ENCODE measurements at places on chromosomes 7 and 10. TPM values are rescaled to one million over a fixed set of nuclear protein-coding genes. Genes with fewer than 3 reads are reported as not detected.

GRCh38 chr10:1980459-1980858 is 243.1 kb upstream of the ADARB2 start:
- peaks cover 20% of the 10 kb centered on the region for H3K27me3 ChIP-seq
- no peaks in the 10 kb centered on the region for H3K4me1 ChIP-seq
- DNase-seq: no peak
- no peak overlapping the region for H3K4me3 ChIP-seq
- H3K27ac ChIP-seq: no peak overlapping the region

- H3K4me1 ChIP-seq: no peaks in the 10 kb centered on the region
- H3K27me3 ChIP-seq: peaks cover 3% of the 10 kb centered on the region
- no peak for DNase-seq
- H3K4me3 ChIP-seq: no peak overlapping the region
- no peaks in the 10 kb centered on the region for H3K36me3 ChIP-seq
- no peak overlapping the region for H3K27ac ChIP-seq
These were observed 15.8 kb upstream of the UBE3C start for GRCh38 chr7:157122800-157123495.

DNA sequence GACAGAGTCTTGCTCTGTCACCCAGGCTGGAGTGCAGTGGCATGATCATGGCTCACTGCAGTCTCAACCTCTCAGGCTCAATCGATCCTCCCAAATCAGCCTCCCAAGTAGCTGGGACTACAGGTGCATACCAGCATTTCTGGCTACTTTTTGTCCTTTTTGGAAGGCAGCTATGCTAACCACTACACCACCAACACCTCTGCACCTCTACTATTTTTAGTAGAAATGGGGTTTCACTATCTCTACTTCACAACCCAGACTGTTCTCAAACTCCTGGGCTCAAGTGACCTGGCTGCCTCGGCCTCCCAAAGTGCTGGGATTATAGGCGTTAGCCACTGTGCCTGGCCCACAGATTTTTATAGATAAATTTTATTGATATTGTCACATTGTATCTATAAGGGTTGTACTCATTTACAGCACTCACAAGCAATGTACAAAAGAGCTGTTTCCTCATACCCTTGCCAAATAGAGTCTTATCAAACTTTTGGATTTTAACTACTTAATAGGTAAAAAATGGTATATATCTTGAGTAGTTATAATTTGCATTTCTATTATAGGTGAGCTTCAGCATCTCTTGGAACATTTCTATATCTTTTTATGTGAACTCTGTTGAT is 23.7 kb downstream of the PRR15 start:
- H3K27ac ChIP-seq: no peak overlapping the region
- no peaks in the 10 kb centered on the region for H3K4me1 ChIP-seq
- peaks cover 10% of the 10 kb centered on the region for H3K27me3 ChIP-seq

HMX3 gene
- total RNA-seq: not detected

DNA sequence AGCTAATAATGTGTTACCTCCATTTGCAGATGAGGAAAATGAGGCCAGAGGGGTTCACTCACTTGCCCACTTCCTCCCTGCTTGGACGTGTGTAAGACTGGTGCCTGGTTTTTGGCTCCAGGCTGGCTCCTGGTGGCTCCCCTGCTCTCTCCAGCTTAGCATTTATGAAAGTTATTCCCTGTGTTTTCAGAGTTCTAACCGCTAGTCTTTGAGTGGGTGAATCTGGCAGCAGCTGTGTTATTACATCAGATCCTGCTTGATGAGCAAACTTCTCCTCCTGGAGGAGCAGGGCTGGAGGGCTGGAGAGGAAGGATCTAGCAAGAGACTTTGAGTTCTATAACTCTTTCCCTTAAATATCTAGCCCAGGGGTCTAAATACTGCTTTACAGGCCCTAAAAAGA is 80.9 kb upstream of the AGBL3 start:
- peak overlapping the region; percentile 71 for H3K27ac ChIP-seq
- peaks cover 59% of the 10 kb centered on the region for H3K4me1 ChIP-seq
- H3K36me3 ChIP-seq: peaks cover 45% of the 10 kb centered on the region

All from osteocyte (in vitro differentiated cells).